ENCODE measurements at places on chromosomes 12 and 14. TPM values are rescaled to one million over a fixed set of nuclear protein-coding genes. Genes with fewer than 3 reads are reported as not detected.

The RGS6 gene
- total RNA-seq = not detected

DNA sequence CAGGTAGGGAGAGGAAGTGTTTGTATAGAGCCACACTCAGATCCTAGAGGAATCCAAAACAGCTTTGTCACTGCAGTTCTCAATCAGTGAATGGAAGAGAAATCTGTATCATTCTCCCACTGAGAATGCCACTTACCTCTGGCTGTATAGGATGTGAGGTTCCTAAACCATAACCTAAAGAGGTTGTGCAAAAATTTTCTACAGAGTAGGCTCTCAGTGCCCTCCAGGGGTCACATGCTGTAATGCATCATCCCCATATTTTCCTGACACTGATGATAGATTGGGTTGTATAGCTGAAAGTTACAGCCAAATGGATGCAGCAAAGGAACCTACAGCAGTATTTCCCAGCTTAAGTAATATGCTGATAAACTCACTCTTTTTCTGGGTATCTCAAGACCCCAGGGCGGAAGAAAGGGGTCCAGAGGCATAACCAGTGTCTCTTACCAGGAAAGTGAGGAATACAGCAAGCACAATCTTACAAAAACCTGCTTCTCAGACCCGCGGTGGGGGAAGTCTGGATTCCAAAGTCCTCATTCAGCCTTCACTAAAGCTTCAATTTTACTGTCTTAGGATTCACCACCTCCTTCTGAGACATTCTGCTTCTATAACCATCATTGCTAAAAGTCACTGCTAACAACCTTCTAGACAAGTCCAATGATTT is 3.8 kb downstream of the BCDIN3D start:
- no peaks in the 10 kb centered on the region for H3K36me3 ChIP-seq
- no peak overlapping the region for H3K4me3 ChIP-seq
- no peak overlapping the region for H3K27ac ChIP-seq
- DNase-seq = peak; percentile 22

- H3K27ac ChIP-seq = no peak overlapping the region
- DNase-seq = no peak
- no peaks in the 10 kb centered on the region for H3K27me3 ChIP-seq
- H3K4me3 ChIP-seq = no peak overlapping the region
- peaks cover 9% of the 10 kb centered on the region for H3K36me3 ChIP-seq
Observed at GRCh38 chr14:69073915-69074314, 79.0 kb downstream of the DCAF5 start.

The RERGL gene
- total RNA-seq = not detected

GRCh38 chr14:59695198-59695597 is 118.6 kb upstream of the CCDC175 start:
- no peaks in the 10 kb centered on the region for H3K4me1 ChIP-seq
- H3K27me3 ChIP-seq = no peaks in the 10 kb centered on the region
- DNase-seq = no peak
- no peaks in the 10 kb centered on the region for H3K36me3 ChIP-seq
- H3K4me3 ChIP-seq = no peak overlapping the region

- DNase-seq = no peak
- H3K4me1 ChIP-seq = no peaks in the 10 kb centered on the region
- no peak overlapping the region for H3K4me3 ChIP-seq
- H3K27me3 ChIP-seq = peaks cover 25% of the 10 kb centered on the region
- no peaks in the 10 kb centered on the region for H3K36me3 ChIP-seq
Observed at GRCh38 chr14:89365061-89365801, 51.8 kb downstream of the FOXN3 start.

DNA sequence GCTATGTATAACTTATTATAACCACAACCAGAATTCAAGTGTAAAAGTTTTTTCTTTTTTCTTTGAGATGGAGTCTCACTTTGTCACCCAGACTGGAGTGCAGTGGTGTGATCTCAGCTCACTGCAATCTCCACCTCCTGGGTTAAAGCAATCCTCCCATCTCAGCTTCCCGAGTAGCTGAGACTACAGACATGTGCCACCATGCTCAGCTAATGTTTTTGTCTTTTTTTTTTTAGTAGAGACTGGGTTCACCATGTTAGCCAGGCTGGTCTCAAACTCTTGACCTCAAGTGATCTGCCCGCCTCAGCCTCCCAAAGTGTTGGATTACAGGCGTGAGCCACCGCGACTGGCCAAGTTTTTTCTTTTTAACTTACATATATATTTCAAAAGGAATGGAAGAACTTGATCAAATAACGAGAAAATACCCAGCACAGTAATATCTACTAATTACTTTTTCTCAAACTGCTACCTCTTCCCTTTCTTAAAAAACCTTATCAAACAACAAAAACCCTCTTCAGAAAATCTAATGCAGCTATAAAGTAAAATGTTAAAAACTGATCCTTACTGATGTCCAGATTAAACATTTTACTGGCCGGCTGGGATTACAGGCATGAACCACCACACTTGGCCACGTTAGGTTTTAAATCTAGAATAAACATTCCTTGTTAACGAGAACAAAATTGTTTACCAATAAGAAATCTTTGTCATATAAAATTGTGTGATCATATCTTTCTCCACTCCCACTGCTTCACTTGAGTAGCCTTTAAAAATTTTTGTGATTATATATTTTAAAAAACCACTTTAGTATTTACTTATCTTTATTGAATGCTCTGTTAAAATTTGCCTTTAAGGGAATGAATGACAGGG is 41.3 kb upstream of the WDR89 start:
- H3K4me1 ChIP-seq = peaks cover 14% of the 10 kb centered on the region
- H3K36me3 ChIP-seq = peaks cover 16% of the 10 kb centered on the region
- H3K27ac ChIP-seq = no peak overlapping the region

The RNASE2 gene
- not detected for total RNA-seq

- no peaks in the 10 kb centered on the region for H3K27me3 ChIP-seq
- no peak for DNase-seq
- H3K4me3 ChIP-seq = no peak overlapping the region
Observed at GRCh38 chr14:73476451-73476931, 14.2 kb upstream of the RIOX1 start.

GRCh38 chr14:53890611-53891101 is 66.0 kb downstream of the BMP4 start:
- H3K36me3 ChIP-seq = no peaks in the 10 kb centered on the region
- DNase-seq = no peak
- H3K4me1 ChIP-seq = no peaks in the 10 kb centered on the region
- H3K4me3 ChIP-seq = no peak overlapping the region
- no peak overlapping the region for H3K27ac ChIP-seq
- no peaks in the 10 kb centered on the region for H3K27me3 ChIP-seq

The TCL1B gene
- not detected for total RNA-seq

GRCh38 chr12:47276253-47276620 is 196.5 kb upstream of the AMIGO2 start:
- H3K36me3 ChIP-seq = no peaks in the 10 kb centered on the region
- H3K4me1 ChIP-seq = peaks cover 79% of the 10 kb centered on the region
- no peaks in the 10 kb centered on the region for H3K27me3 ChIP-seq
- peak overlapping the region; percentile 1 for H3K4me3 ChIP-seq

The LRP1-AS gene
- total RNA-seq = not detected

DNA sequence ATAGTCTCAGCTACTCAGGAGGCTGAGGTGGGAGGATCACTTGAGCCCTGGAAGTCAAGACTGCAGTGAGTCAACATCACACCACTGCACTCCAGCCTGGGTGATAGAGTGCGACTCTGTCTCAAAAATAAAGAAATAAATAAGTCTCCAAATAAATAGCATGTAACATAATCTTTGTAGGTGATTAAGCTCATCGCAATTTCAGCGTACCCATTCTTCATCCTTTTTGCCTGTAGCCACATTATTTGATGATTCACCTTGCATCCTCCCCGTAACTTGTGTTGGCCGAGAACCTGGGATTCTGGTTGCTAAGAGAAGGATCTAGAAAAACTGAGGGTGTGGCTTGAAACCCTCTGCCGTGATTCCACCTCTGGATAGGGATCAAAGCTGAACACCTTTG is 115.1 kb downstream of the GALC start:
- no peak overlapping the region for H3K4me3 ChIP-seq
- no peaks in the 10 kb centered on the region for H3K36me3 ChIP-seq
- no peaks in the 10 kb centered on the region for H3K4me1 ChIP-seq
- no peak for DNase-seq

The CDK2 gene
- 93.8 TPM for total RNA-seq

The CLEC4C gene
- total RNA-seq = not detected

DNA sequence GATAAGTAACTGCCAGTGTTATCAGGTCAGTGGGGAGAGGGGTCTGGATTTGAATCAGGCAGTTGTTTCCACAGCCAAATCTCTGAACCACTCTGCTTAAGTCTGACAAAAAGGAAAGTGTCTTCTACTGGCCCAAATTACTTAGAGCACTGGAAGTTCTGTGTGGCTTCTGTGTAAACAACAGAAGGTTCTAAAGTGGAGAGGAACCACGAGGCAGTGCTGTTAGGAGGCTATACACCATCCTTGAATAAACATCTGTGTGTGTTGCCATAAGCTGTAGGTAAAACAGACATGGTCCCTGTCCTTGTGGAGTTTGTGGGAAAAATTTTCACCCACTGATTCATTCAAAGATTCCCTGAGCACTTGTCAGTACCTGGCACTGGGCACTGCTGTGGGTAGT is 50.0 kb downstream of the GALNT4 start:
- no peak for DNase-seq
- H3K27ac ChIP-seq = no peak overlapping the region
- H3K36me3 ChIP-seq = no peaks in the 10 kb centered on the region
- no peaks in the 10 kb centered on the region for H3K27me3 ChIP-seq
- H3K4me3 ChIP-seq = no peak overlapping the region
- no peaks in the 10 kb centered on the region for H3K4me1 ChIP-seq

- H3K36me3 ChIP-seq = no peaks in the 10 kb centered on the region
- H3K27me3 ChIP-seq = no peaks in the 10 kb centered on the region
- no peak overlapping the region for H3K4me3 ChIP-seq
- DNase-seq = no peak
- H3K27ac ChIP-seq = no peak overlapping the region
- H3K4me1 ChIP-seq = no peaks in the 10 kb centered on the region
Observed at GRCh38 chr12:41743835-41744234, 400.8 kb downstream of the GXYLT1 start.

DNA sequence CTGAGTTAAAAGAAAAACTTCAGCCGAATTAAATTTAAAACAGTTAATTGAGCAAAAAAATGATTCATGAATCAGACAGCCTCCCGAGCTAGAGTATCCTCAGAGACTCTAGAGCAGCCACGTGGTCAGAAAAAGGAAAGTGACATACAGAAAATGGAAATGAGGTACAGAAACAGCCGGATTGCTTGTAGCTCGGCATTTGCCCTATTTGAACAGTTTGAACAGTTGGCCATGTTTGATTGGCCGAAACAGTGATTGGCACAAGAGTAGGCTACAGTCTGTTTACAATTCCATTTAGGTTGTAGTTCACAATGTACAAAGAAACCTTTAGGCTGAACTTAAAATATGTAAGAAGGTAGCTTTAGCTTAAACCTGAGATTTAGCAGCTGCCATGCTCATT is 12.9 kb upstream of the OXA1L start:
- H3K27me3 ChIP-seq = no peaks in the 10 kb centered on the region
- DNase-seq = no peak
- no peak overlapping the region for H3K27ac ChIP-seq
- no peak overlapping the region for H3K4me3 ChIP-seq
- no peaks in the 10 kb centered on the region for H3K4me1 ChIP-seq

DNA sequence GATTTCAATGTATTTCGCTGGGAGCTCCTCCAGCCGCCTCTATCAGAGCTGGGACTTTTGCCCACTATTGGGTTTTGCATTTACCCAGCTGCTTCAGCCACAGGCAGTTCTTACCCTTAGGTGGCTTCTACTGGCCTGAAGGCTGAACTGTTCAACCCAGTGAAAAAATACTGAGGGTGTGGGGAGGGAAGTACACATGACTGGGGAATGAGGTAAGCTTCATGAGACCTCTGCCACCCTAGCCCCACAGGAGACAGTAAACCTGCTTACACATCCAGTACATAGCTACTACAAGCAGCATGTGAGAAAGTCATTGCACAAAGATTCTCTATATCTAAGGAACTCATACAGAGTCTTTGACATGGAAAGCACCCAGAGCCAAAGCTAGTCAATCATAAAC is 411.1 kb downstream of the SYT1 start:
- no peak for DNase-seq
- H3K36me3 ChIP-seq = no peaks in the 10 kb centered on the region
- H3K27ac ChIP-seq = no peak overlapping the region
- no peak overlapping the region for H3K4me3 ChIP-seq
- H3K27me3 ChIP-seq = no peaks in the 10 kb centered on the region

DNA sequence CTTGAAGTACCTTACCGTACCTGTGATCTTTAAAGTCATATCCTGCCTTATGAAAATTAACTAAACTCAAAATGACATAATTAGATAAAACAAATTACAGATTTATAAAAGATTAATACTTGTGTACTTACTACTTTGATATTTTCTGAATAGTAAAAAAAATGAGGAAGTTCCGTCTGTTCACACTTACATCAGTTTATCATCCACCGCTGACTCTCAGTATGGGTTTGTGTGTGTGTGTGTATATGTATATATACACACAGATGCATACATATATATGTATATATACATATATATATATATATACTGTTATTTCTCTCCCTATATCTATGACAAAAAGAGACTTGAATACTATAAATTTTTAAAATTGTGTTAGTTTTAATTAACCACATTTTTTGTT is 65.0 kb upstream of the MON2 start:
- H3K4me3 ChIP-seq = no peak overlapping the region
- no peak overlapping the region for H3K27ac ChIP-seq
- peaks cover 24% of the 10 kb centered on the region for H3K36me3 ChIP-seq

The SLC22A17 gene
- not detected for total RNA-seq

The HOXC12 gene
- 0.28 TPM for total RNA-seq

The NID2 gene
- total RNA-seq = not detected

- no peaks in the 10 kb centered on the region for H3K36me3 ChIP-seq
- no peaks in the 10 kb centered on the region for H3K27me3 ChIP-seq
- H3K4me3 ChIP-seq = no peak overlapping the region
Observed at GRCh38 chr14:101736071-101736470, 25.4 kb upstream of the PPP2R5C start.

DNA sequence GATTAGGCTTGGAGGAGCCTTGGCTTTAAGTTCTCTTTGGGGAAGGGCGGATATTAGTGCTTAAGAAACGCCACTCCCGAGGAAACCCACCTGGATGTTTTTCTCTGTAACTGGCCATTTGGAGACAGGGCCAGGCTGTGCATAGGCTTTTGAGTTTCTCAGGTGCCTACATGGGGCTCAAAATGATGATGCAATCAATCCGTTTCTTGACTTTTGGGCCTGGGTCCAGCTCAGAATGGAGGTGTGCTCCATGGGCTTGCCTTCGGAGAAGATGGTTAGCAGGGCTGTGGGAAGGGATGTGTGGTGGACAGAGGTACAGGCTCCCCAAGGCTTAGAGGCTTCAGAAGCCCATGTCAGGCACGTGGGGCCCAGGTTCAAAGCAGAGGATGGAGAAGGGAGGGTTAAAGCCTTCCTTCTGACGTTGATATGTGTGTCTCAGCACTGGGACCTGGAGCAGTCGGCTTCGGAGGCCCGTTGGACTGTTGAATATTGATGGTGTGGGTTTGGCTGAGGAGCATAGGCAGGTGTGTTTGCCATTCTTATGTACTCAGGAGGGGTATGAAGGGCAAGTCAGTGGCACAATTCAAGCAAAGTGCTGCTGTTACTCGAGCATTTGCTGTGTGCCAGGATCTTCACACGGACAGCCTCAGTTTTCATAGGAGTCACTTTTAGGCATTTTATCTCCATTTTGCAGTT is 82.8 kb downstream of the SLC25A47 start:
- H3K4me1 ChIP-seq = no peaks in the 10 kb centered on the region
- no peak overlapping the region for H3K4me3 ChIP-seq
- no peak for DNase-seq
- H3K27ac ChIP-seq = no peak overlapping the region
- no peaks in the 10 kb centered on the region for H3K36me3 ChIP-seq
- no peaks in the 10 kb centered on the region for H3K27me3 ChIP-seq

- H3K27ac ChIP-seq = no peak overlapping the region
- no peak for DNase-seq
- H3K4me1 ChIP-seq = no peaks in the 10 kb centered on the region
- no peaks in the 10 kb centered on the region for H3K27me3 ChIP-seq
- no peaks in the 10 kb centered on the region for H3K36me3 ChIP-seq
Observed at GRCh38 chr14:24535737-24536136, 27.7 kb upstream of the CMA1 start.
